ENCODE measurements at places on chromosomes 11 and 22. TPM values are rescaled to one million over a fixed set of nuclear protein-coding genes. Genes with fewer than 3 reads are reported as not detected.
A peak's percentile ranks its signal among the peaks of the same experiment; 100 is the strongest.

OR6A2 gene
- not detected for polyA plus RNA-seq

DNA sequence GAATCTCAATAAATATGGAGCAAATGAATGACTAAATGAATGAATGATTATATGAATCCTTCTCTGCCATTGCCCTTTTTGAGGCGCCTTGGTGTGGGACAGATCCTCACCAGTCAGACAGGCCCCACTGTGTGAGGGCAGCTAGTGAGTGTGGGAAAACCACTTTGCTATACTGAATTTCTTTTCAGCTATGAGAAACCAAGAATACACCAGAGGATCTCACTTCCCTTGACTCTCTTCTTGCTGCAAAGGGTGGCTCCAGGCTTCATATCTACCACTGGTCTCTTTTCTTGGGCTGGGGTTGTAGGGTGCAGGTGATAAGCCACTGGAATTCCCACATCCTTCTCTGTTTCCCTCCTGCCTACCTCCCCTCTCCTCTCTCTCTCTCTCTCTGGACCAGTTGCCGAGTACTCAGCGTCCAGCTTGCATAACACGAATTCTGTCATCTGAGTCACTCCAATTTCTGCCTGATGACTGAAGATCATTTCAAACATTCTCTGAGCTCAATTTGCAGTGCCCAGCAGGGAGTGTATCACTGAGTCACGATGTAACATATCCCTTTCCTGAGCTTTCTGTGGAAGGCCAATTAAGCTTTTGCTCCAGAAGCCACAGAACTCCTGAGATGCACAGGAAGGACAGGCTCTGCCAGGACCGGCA is 304.3 kb upstream of the NCAM1 start:
- DNase-seq: no peak

GRCh38 chr11:110526323-110526722 is 96.6 kb downstream of the FDX1 start:
- DNase-seq: peak; percentile 19

DNA sequence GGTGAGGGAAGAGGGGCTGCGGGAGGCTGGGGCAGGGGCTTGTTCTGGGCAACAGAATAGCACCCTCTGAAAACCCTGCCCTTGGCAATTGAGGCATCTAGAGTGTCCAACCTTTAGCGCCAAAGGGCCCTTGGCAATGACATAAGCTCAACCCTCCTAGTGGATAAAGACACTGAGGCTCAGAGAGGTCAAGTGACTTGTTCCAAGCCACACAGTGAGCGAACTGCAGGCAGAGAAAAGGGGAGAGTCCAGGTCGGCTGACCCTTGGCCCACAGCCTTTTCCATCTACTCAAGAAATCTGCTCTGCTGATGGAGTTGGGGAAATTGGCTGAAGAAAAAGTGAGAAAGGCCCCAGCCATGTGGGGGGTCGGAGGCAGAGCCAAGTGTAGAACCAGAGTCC is 2.9 kb downstream of the SEC14L2 start:
- DNase-seq: no peak

- no peak for DNase-seq
These were observed 242.2 kb downstream of the DCDC1 start for GRCh38 chr11:31127290-31127689.

CD248 gene
- 1.6 TPM for polyA plus RNA-seq

DNA sequence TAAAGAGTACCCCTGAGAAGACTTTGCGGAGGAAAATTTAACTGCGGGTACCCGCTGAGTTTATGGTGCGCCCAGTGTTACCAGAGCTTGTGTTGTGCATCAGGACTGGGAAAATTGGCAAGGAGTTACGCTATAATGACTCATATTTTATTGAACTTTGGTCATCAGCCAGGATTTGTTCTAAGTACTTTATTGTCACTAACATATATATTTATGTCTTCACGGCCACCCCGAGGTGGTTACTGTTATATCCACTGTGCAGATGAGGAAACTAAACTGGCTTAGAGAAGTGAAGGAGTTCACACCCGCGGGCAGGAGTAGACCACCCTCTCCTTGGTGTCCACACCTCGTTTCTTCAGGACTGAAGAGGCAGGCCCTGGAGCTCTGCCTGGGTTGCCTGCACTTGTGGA is 667 bp downstream of the ACCS start:
- peak; percentile 82 for DNase-seq

SLC6A5 gene
- under 0.01 TPM for polyA plus RNA-seq

DNA sequence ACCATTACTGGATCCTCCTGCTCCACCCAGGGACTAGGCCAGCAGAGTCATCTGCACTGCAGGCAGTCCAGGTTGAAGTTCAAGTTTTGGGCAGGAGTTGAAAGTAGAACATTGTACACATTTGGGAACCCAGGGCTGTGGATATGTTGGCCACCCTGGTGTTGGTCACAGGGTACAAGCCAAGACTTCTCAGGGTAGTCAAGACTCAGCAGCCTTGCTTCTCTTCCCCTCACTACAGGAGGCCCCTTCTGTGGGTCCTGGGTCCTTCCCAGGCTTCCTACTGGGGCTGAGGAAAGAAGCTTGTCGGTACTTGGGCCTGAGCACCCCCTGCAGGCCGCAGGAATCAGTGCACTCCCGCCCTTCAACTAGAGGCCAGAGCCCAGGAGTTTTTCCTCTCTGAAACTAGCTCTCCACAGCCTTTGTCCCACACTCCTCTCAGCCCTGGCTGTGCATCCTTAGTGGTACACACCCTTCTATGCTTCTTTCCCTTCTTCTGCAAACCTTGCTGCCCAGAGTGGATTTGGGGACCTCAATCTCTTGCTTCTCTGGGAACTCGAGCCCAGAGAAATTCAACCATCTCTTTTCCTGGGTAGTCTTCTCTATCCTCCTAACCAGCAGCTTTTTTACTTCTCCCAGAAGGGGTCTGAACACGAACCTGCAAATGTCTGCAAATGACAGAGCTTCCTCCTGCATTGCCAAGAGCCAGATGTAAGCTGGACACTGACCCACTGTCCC is 2.6 kb upstream of the HPX start:
- DNase-seq: peak; percentile 68

DNA sequence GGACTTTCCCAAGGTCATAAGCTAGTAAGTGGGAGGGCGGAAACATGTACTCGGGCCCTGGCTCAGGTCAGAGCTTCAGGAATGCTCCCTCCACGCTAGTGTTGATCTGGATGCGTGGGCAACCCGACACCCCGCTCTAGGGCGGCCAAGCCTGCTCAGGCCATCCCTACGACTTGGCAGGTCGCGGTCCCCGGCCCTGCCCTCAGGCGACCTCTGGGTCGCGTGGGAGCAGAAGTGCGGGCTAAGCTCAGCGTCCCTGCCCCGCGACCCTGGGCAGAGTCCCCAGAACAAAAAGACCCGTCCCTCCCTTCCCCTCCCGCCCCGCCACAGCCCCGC is 781 bp upstream of the TEF start:
- peak; percentile 82 for DNase-seq

GRCh38 chr11:3051196-3052108 is 5.8 kb downstream of the CARS1 start:
- peak; percentile 67 for DNase-seq

DNA sequence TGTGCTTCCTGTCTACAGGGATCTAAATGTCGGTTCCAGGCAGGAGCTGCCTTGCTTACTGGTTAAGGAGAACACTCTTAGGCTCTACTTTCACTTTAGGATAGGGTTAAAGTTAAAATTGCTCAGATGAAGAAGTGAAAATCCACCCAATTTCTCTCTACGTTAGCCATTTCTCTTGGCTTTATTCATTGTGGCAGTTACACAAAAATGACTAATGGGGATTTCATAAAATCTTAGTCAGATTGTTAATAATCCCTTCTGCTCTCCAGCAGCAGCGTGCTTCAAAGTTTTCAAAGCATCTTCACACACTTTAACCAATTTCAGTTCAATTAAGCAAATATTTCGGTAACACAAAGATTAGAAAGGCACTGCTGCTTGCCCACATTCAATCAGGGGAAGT is 58.4 kb upstream of the RCN1 start:
- DNase-seq: no peak

DNA sequence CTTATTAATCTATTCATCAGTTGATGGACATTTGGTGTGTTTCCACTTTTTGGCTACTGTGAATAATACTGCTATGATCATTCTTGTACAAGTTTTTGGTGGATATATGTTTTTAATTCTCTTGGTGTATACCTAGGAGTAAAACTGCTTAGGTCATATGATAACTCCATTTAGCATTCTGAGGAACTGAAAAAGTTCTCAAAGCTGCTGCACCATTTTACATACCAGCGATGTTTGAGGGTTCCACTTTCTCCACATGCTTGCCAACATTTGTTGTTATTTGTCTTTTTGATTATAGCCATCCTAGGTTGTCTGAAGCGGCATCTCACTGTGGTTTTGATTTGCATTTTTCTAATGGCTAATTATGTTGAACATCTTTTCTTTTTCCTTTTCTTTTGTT is 4.1 kb upstream of the ACER3 start:
- DNase-seq: no peak

- no peak for DNase-seq
These were observed 14.3 kb downstream of the ATP5MG start for GRCh38 chr11:118415739-118416068.

- DNase-seq: no peak
These were observed 27.0 kb upstream of the TREH start for GRCh38 chr11:118706546-118706825.

GRCh38 chr11:116882386-116882785 is 45.0 kb upstream of the APOA1 start:
- DNase-seq: no peak

GLYATL2 gene
- 0.37 TPM for polyA plus RNA-seq

IGLL1 gene
- not detected for polyA plus RNA-seq

CLCF1 gene
- polyA plus RNA-seq: 6.3 TPM

- peak; percentile 95 for DNase-seq
These were observed at the start of gene ACP2 for GRCh38 chr11:47248664-47249377. ACP2 (minus strand) TSS chr11:47248814; CDS start chr11:47248789, 25 bp downstream.

ALDH3B1 gene
- polyA plus RNA-seq: 25.1 TPM

- DNase-seq: peak; percentile 77
These were observed 179.4 kb downstream of the CADM1 start for GRCh38 chr11:115324581-115325432.

DNA sequence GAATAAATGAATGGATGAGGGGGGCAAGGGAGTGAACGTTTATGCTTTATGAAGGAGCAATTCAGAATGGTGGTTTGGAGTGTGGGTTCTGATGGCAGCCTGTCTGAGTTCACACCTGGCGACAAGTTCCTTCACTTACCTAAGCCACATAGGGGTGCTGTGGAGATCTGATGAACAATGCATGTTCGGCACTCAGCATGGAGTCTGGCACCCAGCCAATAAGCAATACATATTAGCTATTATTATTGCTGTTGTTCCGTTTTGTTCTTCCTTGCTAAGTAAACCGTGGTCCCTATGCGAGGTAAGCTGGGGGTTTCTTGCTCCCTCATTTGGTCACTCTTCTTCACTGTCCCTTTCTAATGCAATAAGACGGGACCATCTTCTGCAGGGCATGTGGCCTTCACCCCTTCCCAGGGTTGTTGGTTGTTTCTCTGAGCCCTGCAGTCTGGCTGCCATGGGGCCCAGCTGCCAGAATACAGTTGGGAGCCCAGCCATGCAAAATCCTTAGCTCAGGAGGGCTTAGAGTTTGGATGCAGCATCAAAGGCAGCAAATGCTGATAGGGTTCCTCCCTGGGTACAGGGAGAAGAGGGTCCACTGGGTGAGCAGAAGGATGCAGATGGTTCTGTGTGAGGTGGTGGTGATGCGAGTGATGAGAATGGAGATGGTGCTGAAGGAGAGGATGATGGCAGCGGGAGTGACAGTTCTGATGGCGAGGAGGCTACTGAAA is 6.4 kb upstream of the PKNOX2 start:
- no peak for DNase-seq

SH3BP1 gene
- polyA plus RNA-seq: 46.0 TPM

DNA sequence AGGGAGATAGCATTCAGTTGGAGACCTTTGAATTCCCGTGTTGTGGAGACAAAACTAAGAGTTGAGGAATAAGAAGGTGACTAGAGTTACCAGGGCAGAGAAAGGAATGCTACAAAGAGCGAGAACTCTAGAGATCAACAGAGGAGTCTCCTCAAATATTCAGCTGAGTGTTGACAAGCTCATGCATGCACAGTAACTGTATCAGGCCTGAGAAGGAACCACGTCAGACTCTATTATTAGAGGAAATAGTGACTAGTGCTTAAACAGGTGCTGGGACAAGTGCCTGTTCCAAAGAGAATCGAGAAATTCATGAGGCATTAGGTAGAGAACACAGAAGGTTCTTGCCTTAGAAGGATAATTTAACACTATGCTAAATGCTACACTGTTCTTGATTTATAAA is 333.8 kb upstream of the CHORDC1 start:
- no peak for DNase-seq

CD3E gene
- 6.9 TPM for polyA plus RNA-seq

CNIH2 gene
- 0.81 TPM for polyA plus RNA-seq

SYCE3 gene
- not detected for polyA plus RNA-seq

DNA sequence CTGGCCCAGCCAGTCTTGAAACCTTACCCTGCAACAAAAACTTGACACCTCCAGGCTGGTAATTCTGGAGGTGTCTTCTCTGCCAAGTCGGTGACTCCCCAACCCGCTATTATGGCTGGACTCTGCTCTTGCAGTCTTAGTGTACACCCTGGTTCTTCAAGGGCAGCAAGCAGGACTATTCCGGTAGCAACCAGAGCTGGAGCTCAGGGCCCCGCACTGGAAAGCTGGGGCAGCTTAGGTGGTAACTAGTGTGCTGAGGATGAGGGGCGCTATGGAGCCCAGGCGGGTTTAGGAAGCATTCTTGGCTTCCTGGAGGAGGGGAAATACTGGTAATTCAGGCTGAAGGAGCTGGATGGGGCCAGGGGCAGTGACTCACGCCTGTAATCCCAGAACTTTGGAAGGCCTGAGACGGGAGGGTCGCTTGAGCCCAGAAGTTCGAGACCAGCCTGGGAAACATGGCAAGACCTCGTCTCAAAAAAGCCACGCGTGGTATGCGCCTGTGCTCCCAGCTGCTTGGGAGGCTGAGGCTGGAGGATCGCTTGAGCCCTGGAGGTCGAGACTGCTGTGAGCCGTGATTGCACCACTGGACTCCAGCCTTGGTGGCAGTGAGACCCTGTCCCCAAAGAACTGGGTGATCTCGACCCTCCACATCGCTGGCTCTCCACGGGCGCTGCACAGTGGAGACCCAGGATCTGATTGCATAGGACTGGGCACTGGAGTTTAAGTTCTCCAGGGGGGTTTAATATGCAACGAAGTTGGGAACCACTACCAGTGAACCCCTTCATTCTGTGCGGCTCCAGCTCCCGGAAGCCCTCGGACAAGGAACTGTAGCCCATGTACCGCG is 10.6 kb upstream of the AIFM3 start:
- peak; percentile 92 for DNase-seq

DNA sequence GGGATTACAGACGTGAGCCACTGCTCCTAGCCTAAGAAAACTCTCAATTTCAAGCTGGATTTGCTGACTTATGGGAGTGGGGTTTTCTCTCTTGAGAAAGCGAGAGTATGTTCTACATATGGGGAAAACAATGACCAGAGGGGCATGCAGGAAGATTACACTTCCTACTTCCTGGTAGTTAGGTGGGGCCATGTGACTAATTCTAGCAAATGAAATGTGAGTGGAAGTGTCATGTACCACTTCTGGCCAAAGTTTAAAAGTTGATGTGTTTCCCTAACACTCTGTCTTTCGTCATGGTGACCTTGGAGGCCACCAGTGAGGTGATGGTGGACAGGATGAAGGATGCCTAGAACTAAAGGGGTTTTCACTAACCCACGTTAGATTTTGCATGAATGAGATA is 50.5 kb downstream of the PARVG start:
- DNase-seq: no peak

- no peak for DNase-seq
These were observed 45.4 kb downstream of the RRP8 start for GRCh38 chr11:6557761-6558674.

- DNase-seq: no peak
These were observed 113.6 kb upstream of the MTNR1B start for GRCh38 chr11:92855607-92856405.

- DNase-seq: no peak
These were observed 56.1 kb upstream of the EIF3M start for GRCh38 chr11:32527261-32528175.

LYVE1 gene
- polyA plus RNA-seq: 1.1 TPM

GRCh38 chr11:7894251-7894650 is 36.8 kb downstream of the OR10A6 start:
- peak; percentile 57 for DNase-seq
